ENCODE measurements at places on chromosomes 3 and 15.
A peak's percentile ranks its signal among the peaks of the same experiment; 100 is the strongest.

DNA sequence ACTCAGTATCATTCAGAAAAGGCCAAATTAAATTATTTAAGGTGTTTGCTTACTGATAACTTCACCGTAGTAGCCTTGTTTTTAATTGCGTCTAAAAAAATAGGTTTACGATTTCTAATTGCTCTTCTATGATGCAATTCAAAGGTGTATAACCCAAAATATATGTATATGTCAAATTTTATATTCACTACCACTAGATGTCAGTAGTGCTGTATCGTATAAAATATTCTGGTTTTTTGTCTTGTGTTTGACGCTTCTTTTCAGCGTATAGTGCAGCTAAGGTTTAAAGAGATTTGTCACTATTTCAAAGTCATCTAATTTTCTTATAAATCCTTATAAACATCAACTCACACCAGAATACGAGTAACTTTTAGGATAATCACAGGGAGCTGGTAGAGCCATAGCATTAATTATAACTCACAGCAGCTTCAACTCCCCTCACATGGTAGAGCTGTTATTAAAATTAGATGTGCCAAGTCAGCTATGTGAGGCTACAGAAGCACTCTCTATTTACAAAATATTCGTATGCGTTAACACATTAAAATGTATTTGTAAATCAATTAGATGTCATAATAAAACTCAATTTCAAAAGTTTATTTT, 3.5 kb downstream of the PFN2 start:
- DNase-seq: peak; percentile 21

- no peak for DNase-seq
Observed at GRCh38 chr3:13500133-13500885, 20.2 kb downstream of the HDAC11 start.

- no peak for DNase-seq
Observed at GRCh38 chr3:62755285-62755684, 119.9 kb downstream of the CADPS start.

DNA sequence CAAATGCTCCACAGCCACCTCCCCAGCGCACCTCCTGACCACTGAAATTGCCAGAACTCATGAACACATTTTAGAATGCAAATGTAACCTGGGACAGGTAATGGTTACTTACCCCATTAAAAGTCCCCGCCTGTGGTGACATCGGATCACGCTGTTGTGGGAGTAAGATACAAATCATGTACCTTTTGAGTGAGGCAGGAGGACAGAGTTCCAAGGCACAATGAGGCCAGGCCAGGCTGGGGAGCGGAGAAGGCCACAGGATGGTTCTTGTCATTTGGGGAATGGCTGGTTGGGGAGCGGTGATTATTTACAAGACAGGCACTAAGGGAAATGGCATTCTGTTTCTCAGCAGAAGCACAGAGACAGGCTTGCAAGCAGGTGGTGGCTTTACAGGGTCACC, 490.0 kb downstream of the EDEM1 start:
- no peak for DNase-seq

DNA sequence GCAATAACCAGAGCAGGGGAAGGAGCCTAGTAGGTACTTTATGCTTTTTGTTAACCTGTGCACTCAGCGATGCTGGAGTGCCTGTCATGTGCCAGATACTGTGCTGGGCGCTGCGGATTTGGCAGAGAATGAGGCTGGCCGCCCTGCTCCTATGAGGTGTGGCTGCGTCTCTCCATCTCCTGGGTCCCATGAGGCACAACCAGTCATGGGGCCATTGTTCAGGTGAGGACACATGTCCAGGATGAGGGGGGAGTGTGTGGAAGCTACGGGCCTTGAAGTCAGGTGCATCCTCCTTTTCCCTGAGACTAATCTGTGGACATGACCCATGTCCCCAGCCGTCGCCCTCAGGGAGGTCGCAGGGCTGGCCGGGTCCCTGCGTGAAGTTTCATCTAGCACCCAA, 963 bp upstream of the TXNRD3 start:
- no peak for DNase-seq

GRCh38 chr15:52295421-52296001, at the start of gene MYO5C:
TSS of gene MYO5C (minus strand) at chr15:52295804. CDS start at chr15:52295636, 168 bp downstream.
- peak; percentile 1 for DNase-seq

- DNase-seq: no peak
Observed at GRCh38 chr3:111846717-111847116, 12.3 kb upstream of the PHLDB2 start.

DNA sequence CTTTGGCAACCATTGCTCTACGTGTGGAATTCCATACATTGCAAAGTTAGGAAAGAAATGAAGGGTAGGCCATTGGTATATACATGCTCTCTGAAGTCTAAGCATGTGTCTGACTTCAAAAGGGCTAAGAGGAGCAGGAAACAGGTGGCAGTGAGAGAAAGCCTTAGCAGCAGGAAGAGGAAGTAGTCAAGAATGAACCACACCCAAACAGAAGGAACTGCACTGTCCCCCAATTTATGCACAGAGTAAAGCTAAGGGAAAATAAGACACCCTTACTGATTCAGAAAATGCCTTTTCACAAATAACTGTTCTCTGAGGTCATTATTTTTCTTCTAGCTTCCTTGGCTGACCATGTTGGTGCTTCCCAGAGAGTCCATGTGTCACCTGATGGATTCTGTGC, 575.4 kb downstream of the NTRK3 start:
- DNase-seq: no peak

- no peak for DNase-seq
Observed at GRCh38 chr15:35047528-35047927, 37.6 kb downstream of the NANOGP8 start.

GRCh38 chr15:60444289-60444912, 34.5 kb downstream of the ICE2 start:
- DNase-seq: no peak

DNA sequence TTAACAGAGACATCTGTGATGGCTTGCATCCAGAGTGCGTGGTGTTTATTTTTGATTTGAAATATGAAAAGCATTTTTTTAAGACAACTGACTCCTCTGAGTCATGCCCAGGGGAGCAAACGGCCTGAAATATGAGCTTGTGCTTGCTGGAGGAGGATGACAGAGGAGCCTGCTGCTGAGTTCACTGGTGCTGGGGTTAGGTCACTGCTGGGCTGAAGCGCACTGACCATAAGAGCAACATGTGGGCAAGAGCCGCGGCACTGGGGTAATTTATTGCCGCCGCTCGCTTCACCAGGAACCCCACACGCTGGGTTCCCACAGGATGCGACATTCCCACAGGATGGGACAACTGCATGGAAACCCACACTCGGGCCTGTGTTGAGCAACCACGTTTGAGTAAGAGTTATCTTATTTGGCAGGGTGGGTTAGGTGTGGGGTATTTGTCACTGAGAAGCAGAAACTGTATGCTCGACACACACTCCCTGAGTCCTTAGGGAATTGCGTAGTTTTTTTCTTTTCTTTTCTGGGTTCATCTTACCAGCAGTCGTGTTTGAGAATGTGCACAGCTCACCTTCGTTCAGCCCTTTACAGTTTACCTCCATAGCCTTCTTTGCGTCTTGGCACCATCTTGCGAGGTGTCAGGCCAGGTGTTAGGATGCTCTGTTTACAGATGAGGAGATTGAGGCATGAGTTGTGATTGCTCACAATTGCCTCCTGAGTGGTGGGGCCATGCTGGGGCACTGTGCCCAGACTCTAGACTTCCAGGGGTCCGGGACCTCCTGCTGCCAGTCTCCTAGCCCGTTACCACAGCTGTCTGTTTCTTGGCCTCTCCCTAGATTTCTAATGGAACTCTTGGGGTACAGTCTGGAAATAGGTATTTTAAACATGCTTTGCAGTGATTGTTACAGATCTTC, 60.4 kb downstream of the SMAD3 start:
- DNase-seq: no peak

DNA sequence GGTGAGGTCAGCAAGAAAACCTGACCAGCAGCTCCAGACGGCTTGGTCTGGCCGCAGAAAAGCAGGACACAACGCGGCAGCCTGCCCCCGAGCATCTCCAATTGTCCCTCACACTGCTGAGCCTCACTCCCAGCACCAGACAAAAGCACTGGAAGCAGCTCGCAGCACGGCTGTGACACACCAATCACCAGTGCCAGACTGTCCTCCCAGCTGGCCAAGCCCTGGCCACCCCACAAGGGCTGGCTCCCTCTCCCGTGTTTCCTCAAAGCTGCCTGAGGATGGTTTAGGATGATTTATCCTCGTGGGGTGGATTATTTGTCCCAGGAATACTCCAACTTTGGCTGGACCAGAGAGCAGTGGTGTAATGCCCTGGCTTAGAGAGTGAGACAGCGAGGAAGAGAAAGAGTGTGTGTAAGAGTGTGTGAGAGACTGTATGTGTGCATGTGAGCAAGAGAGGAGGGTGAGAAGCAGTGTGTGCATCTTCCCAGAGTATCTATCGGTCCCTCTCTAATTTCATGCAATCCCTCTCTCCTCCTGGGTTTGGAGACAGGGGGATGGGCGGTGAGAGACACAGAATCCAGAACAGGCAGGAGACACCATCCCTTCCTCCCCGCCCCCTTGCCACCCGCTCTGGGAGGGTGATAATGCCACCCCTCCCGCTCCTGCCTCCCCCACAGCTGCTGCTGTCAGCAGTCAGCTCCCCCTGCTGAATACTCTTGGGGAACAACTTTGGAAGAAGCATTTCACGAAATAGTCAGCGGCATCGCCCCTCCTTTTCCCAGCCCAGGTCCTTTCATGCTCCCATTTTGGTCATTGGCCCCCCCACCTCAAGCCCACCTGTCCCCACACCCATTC, 34.2 kb downstream of the SEMA5B start:
- no peak for DNase-seq

GRCh38 chr3:181622365-181622764, 89.4 kb upstream of the SOX2 start:
- DNase-seq: no peak

- DNase-seq: no peak
Observed at GRCh38 chr15:98628216-98628615, 20.1 kb upstream of the IGF1R start.

DNA sequence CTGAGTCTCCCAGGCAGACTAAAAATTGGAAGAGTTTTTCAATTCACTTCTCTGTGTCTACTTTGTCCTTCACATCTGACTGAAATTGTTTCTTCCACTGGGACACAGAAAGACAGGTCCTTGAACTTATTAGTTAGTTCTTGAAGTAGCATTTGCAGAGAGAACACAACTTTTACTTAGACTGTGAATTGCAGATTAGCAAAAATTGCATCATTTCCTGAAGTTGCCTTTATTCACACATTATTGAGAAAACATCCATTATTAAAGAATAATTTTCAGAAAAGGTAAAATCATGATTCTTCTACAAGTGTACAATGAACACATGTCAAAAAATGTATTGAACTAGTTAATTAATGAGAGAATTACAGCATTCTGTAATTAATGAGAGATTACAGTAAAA, 1.4 kb upstream of the COMMD2 start:
- DNase-seq: no peak

Data from NCI-H187 treated with DMSO at 0.1 percent for 48 hours (cell line).